ENCODE measurements at places on chromosomes 5 and 9. TPM values are rescaled to one million over a fixed set of nuclear protein-coding genes. Genes with fewer than 3 reads are reported as not detected.

DNA sequence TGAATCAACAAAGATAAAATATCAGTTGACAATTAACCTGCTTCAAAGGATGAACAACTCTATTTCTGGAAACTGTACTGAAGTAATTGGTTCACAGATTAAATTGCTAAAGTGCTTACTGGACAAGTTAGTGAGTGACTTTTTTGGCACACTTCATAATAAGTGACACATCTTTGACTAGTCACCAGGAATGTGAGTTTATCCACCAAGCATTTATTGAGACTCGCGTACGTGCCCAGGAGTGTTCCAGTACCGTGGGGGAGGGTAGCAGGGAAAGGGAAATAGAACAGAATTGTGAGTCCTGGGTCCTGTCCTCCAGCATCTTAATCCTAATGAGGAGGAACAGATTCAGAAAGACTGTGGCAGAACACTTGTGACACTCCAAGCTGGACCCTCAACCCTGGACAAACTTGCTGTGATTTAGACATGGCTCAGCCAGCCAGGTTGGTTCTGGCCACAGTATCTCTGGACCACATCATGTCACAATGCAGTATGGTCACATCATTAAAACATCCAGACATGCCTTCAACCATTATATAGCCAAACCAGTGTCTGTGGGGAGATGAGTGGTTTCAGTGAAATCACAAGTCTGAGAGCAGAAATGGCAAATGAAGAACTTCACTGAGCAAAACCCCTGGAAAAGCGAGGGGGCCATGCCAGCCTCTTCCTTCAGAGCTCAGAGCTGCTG is 623.1 kb downstream of the BNC2 start:
- H3K4me1 ChIP-seq: no peaks in the 10 kb centered on the region
- no peak overlapping the region for H3K27ac ChIP-seq
- H3K4me3 ChIP-seq: no peak overlapping the region
- no peak for DNase-seq
- no peaks in the 10 kb centered on the region for H3K27me3 ChIP-seq

DNA sequence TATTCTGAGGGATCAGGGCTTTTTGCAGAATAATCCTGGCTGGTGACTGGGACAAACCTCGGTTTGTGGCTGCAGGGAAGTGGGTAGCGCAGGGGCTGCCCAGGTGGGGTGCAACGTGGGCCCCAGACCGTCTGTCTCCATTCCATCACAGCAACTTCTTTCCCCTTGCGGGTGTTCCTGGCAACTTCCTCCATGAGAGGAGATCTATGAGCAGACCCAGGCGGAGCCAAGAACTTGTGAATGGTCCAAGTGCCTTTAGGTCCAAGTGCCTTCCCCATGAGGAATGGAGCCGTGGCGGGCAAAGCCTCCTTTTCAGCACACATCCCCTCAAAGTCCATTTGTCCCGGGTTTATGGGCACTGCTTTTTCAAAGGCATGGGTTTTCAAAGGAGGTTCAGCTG is 136.5 kb downstream of the PHF2 start:
- DNase-seq: no peak
- no peaks in the 10 kb centered on the region for H3K4me1 ChIP-seq
- no peaks in the 10 kb centered on the region for H3K27me3 ChIP-seq
- H3K4me3 ChIP-seq: no peak overlapping the region
- H3K27ac ChIP-seq: no peak overlapping the region

AK8 gene
- 0.71 TPM for total RNA-seq

PCDHGB5 gene
- 11.7 TPM for total RNA-seq

GRCh38 chr9:125913551-125913950 is 166.4 kb downstream of the PBX3 start:
- no peak overlapping the region for H3K4me3 ChIP-seq
- H3K36me3 ChIP-seq: peaks cover 4% of the 10 kb centered on the region
- DNase-seq: no peak

DNA sequence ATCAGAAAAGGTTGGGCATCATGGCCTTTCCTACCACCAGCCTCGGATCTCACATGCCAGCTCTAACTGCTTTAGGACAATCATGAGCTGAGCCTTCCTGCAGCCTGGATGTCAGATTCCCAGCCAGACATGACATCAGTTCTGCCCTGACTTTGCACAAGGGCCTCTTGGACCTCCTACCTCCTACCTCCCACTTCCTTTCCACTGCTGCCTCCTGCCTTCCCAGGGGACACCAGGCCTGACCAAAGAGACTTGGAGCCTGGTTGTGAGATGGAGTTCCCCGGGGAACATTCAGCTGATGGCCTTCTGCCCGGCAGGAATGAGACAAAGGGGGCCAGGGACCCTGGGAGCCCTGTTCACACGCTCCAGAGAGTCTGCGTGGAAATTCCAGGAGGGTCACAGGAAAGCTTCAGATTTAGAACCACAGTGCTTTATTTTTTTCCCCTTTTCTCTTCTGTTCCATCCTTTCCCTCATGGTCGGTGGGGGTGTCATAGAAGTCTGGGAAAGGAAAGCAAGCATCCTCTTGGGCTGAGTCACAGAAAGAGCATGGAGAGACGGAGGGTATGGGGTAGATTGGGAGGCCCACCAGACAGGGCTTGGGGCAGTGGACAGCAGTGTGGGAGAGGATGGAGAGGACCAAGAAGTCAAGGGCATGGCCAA is 35.4 kb upstream of the IL17B start:
- no peaks in the 10 kb centered on the region for H3K4me1 ChIP-seq
- H3K27ac ChIP-seq: peak overlapping the region; percentile 57
- peak; percentile 82 for DNase-seq
- peaks cover 3% of the 10 kb centered on the region for H3K36me3 ChIP-seq
- H3K4me3 ChIP-seq: peak overlapping the region; percentile 3
- no peaks in the 10 kb centered on the region for H3K27me3 ChIP-seq

- no peaks in the 10 kb centered on the region for H3K4me1 ChIP-seq
- H3K4me3 ChIP-seq: no peak overlapping the region
- no peak for DNase-seq
- peaks cover 2% of the 10 kb centered on the region for H3K36me3 ChIP-seq
- no peak overlapping the region for H3K27ac ChIP-seq
- no peaks in the 10 kb centered on the region for H3K27me3 ChIP-seq
Observed at GRCh38 chr9:109419531-109419930, 78.6 kb downstream of the PTPN3 start.

ZNF618 gene
- total RNA-seq: 17.3 TPM

DNA sequence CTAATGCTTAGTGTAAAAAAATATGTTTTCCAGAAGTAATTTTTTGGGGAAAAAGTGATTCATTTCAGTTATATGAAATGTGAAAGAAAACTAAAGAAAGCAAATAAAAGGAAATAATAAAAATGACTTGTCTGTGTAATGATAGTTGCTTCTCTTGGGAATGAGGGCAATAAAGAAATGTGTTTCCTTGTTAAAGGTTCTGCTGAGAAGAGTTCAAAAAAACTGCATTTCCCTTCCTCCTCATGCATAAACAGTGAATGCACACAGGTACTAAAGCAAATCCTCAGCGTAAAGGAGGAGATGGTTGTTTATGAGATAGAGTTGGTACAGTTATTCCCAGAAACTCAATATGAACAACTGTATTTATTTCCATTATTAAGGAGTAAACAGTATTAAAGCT is 307.6 kb downstream of the GLIS3 start:
- H3K27me3 ChIP-seq: no peaks in the 10 kb centered on the region
- H3K4me1 ChIP-seq: peaks cover 1% of the 10 kb centered on the region
- no peak for DNase-seq
- H3K27ac ChIP-seq: no peak overlapping the region
- H3K4me3 ChIP-seq: no peak overlapping the region
- H3K36me3 ChIP-seq: no peaks in the 10 kb centered on the region

GRCh38 chr9:77756449-77756848 is 108.3 kb upstream of the GNA14 start:
- H3K27me3 ChIP-seq: no peaks in the 10 kb centered on the region
- H3K27ac ChIP-seq: no peak overlapping the region
- peaks cover 2% of the 10 kb centered on the region for H3K36me3 ChIP-seq
- no peaks in the 10 kb centered on the region for H3K4me1 ChIP-seq

DNA sequence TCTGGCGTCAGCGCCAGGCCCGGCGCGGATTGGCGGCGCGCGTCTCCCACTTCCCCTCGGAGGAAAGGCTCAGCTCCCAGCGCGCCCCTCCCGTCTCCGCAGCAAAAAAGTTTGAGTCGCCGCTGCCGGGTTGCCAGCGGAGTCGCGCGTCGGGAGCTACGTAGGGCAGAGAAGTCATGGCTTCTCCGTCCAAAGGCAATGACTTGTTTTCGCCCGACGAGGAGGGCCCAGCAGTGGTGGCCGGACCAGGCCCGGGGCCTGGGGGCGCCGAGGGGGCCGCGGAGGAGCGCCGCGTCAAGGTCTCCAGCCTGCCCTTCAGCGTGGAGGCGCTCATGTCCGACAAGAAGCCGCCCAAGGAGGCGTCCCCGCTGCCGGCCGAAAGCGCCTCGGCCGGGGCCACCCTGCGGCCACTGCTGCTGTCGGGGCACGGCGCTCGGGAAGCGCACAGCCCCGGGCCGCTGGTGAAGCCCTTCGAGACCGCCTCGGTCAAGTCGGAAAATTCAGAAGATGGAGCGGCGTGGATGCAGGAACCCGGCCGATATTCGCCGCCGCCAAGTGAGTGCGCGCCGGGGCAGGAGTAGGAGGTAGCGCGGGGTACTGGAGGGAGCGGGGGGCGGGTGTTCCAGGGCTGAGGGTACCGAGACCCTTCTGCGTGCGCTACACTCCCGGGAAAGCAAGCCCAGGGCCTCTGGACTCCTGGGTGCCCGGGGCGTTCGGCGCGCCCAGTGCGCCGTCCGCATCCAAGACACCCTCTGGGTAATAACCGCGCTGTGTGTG is at the start of gene MSX2:
MSX2 (plus strand) TSS at position 99 of the 777 bp plus-strand sequence; CDS start at position 177, 78 bp downstream.
- no peaks in the 10 kb centered on the region for H3K27me3 ChIP-seq
- no peaks in the 10 kb centered on the region for H3K36me3 ChIP-seq
- peak within 1 kb of the TSS; percentile 21 for H3K4me3 ChIP-seq
- no peak within 1 kb of the TSS for H3K27ac ChIP-seq
- H3K4me1 ChIP-seq: no peaks in the 10 kb centered on the region

GRCh38 chr5:69492391-69492922 is at the start of gene OCLN:
TSS of gene OCLN (plus strand) at chr5:69492790. CDS start at chr5:69504245, 11,455 bp downstream.
- no peak for DNase-seq
- peaks cover 4% of the 10 kb centered on the region for H3K27me3 ChIP-seq
- no peaks in the 10 kb centered on the region for H3K36me3 ChIP-seq
- H3K4me1 ChIP-seq: no peaks in the 10 kb centered on the region

SHC3 gene
- total RNA-seq: 1.1 TPM

DNA sequence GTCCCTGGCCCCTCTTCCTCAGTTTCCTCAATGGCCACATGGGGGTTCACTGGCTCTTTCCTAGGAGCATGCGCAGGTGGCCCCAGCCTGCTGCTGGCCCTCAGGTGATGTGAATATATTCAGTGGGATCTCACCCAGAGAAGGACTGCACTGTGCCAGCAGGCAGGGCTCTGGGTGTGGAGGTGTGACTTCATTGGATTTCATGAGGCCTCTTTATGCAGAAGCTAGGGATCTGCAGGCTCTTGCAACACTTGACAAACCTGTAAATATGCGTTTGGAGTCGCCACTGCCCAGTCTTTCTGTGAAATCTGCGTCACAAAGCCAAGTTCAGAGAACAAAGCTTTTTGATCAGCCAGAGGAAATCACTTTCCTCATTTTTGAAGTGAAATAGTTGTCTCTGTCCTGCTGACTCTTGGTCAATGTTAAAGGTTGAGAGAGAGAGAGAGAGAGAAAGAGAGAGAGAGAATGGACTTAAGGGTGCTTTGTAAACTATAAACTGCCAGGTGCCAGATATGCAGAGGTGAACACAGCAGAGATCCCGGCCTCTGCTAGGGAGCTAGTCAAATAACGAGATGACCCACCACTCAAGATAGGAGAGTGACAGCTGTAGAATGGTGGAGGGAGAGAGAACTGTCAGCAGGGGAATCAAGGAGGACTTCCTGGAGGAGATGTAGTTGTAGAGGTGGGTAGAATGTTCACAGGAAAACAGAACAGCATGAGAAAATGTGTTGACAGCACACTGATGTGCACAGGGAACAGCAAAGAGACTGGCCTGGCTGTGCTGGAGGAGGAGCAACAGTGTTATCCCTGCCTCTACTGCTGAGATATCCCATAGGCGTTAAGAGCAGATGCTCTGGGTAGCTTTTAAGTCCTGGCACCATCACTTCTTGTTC is 167.0 kb upstream of the ZNF618 start:
- H3K27me3 ChIP-seq: no peaks in the 10 kb centered on the region
- no peaks in the 10 kb centered on the region for H3K36me3 ChIP-seq
- H3K4me1 ChIP-seq: no peaks in the 10 kb centered on the region
- DNase-seq: no peak
- no peak overlapping the region for H3K4me3 ChIP-seq

ACOT12 gene
- total RNA-seq: 0.18 TPM

DNA sequence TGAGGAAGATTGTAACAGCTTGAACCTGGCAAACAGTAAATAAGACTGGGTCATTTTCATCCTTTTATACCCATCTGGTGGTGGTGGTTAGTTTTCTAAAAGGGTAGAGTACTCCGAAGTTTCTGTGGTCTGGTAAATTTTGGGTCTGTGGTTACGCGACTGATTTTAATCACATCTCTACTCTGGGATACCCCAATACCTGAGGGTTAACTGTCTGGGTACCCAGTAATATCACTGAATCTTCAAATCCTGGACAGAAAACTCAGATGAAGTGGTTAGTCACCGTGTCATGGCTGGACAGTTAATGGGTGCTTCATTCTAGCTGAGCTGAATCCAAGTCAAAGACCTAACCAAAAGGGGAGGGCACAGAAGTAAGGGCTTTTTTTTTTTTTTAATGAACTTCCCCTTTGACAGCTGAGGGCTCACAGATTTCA is 474.2 kb downstream of the GADD45G start:
- H3K36me3 ChIP-seq: no peaks in the 10 kb centered on the region
- no peak overlapping the region for H3K4me3 ChIP-seq
- H3K27me3 ChIP-seq: no peaks in the 10 kb centered on the region
- no peaks in the 10 kb centered on the region for H3K4me1 ChIP-seq
- no peak for DNase-seq
- H3K27ac ChIP-seq: no peak overlapping the region

RBM18 gene
- total RNA-seq: 16.6 TPM

DNA sequence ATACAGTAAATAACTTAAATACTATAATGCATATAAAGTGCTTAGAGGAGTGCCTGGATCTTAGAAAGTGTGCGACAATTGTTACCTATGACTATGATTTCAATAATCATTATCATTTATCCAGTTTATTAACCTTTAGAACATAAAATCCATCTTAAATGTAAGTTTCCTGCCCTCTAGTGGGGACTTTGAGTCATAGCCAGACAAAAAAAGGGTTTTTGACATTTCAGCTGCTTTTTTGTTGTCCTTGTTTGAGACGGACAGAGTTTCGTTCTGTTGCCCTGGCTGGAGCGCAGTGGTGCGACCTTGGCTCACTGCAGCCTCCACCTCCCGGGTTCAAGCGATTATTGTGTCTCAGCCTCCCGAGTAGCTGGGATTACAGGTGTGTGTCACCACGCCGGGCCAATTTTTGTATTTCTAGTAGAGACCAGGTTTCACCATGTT is 9.7 kb upstream of the C9orf152 start:
- no peak for DNase-seq

- no peak for DNase-seq
- no peaks in the 10 kb centered on the region for H3K27me3 ChIP-seq
- H3K36me3 ChIP-seq: no peaks in the 10 kb centered on the region
- H3K4me1 ChIP-seq: no peaks in the 10 kb centered on the region
- no peak overlapping the region for H3K4me3 ChIP-seq
Observed at GRCh38 chr9:121707477-121708424, 56.3 kb downstream of the DAB2IP start.

PHF24 gene
- 0.57 TPM for total RNA-seq

GRCh38 chr5:40559306-40559705 is 120.4 kb upstream of the PTGER4 start:
- H3K4me3 ChIP-seq: no peak overlapping the region
- no peaks in the 10 kb centered on the region for H3K27me3 ChIP-seq
- no peaks in the 10 kb centered on the region for H3K36me3 ChIP-seq
- no peak overlapping the region for H3K27ac ChIP-seq
- H3K4me1 ChIP-seq: no peaks in the 10 kb centered on the region
- no peak for DNase-seq

UGT3A2 gene
- total RNA-seq: not detected

BARHL1 gene
- total RNA-seq: not detected

CCDC180 gene
- 5.3 TPM for total RNA-seq

Measured in aorta (tissue), 5 donors.